Left forelimb (tissue), 1 donor: ENCODE measurements at places on chromosomes 7 and 10.

GRCh38 chr10:126137562-126138221, 241.3 kb downstream of the FANK1 start:
- DNase-seq, result no peak

GRCh38 chr7:99485094-99485493, 12.4 kb downstream of the ZNF789 start:
- DNase-seq, result no peak

- no peak for DNase-seq
These were observed 14.4 kb upstream of the SPRN start for GRCh38 chr10:133438711-133439273.

- DNase-seq, result peak; percentile 34
These were observed 109.4 kb upstream of the GPR26 start for GRCh38 chr10:123556736-123557135.

- DNase-seq, result peak; percentile 9
These were observed 337.8 kb downstream of the ADARB2 start for GRCh38 chr10:1399431-1400100.

- DNase-seq, result no peak
These were observed 27.2 kb downstream of the MCM10 start for GRCh38 chr10:13188593-13188992.

GRCh38 chr7:106384373-106384772, 99.6 kb upstream of the NAMPT start:
- no peak for DNase-seq

GRCh38 chr10:84194424-84195043, at the start of gene CDHR1:
TSS of gene CDHR1 (plus strand) at chr10:84194537. CDS start at chr10:84194761, 224 bp downstream.
- DNase-seq, result no peak

- DNase-seq, result peak; percentile 15
These were observed 100.5 kb upstream of the SDK1 start for GRCh38 chr7:3200504-3200903.

DNA sequence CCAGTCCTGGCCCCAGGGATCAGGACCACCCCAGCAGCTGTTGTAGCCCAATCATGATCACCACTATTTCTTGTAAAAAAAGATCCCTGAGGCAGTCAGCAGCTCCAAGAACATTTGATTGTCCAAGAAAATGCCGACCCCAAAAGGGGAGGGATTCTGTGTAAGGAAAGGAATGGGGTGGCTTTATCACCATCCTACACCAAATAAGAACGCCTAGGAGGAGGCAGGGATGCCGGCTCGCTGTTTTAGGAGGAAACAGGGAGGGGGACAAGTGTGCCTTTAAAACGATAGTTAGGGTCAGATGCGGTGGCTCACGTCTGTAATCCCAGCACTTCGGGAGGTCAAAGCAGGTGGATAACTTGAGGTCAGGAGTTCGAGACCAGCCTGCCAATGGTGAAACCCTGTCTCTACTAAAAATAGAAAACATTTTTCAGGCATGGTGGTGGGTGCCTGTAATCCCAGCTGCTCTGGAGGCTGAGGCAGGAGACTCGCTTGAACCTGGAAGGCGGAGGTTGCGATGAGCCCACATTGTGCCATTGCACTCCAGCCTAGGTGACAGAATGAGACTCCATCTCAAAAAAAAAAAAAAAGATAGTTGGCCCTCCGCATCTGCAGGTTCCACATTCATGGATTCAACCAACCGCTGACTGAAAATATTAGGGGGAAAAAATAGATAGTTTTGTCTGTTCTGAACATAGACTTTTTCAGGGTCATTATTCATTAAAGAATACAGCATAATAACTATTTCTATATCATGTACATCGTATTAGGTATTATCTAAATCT, 63.6 kb downstream of the PDIA4 start:
- no peak for DNase-seq
